ENCODE measurements at places on chromosomes 1 and 21.

DNA sequence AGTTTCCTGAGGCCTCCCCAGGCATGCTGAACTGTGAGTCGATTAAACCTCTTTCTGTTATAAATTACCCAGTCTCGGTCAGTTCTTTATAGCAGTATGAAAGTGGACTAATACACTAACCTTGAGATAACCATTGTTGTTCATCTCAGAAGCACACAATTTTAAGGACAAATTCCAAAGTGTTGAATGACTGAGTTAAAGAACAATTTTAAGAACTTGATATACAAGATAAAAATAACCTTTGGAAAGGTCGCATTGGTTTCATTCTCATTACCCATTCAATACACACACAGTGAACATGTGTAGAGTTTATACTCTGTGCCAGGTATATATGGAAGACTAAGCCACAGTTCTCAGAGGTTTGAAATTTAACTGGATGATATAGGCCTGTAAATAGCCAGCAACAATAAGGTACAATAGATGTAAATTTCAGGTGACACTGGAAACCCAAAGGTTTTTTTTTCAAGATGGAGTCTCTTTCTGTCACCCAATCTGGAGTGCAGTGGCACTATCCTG lies 19.1 kb upstream of the SRSF10 start:
- DNase-seq: no peak

- DNase-seq: no peak
Observed at GRCh38 chr1:165434281-165434680, 10.6 kb downstream of the RXRG start.

DNA sequence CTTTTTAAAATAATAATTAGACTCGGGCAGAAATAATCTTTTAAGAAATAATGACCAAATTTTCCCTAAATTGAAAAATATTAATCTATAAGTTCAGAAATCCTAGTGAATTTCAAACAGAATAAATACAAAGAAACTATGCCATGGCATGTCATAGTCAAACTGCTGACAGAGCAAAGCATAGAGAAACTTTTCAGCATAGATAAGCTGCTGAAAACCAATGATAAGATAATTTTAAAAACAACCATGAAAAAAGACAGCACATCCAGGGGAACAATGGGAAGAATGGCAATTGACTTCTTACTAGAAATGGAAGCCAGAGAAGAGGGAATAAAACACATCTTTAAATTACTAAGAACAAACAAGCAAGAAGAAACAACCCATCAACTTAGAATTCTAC lies 19.8 kb downstream of the CD1D start:
- no peak for DNase-seq

GRCh38 chr1:101088431-101088830 lies 62.8 kb upstream of the DPH5 start:
- no peak for DNase-seq

DNA sequence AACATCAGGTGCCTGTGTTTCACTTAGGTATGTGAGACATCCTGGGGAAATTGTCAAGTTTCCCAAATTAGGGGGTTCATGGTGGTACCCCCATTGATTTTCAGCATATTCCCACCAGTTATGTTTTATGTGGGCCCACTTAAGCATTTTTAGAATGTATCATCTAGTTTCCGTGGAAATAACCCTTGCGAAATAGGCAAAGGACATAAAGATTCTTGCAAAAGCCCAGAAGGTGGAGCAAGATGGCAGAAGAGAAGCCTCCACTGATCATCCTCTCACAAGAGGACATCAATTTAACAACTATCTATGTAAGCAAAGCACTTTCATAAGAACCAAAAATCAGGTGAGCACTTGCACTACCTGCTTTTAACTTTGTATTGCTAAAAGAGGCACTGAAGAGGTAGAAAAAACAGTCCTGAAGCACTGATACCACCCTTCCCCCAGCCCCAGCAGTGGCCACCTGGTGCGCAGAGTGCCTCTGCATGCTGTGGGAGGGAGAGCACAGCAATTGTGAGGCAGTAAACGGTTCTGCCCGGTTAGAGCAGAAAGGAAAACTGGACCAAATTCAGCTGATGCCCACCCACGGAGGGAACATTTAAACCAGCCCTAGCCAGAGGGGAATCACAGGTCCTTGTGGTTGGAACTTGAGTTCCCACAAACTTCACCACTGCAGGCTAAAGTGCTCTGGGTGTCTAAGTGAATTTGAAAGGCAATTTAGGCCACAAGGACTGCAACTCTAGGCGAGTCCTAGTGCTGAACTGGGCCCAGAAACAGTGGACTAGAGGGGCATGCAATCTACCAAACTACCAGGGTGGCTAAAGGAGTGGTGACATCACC lies 23.2 kb downstream of the MCOLN2 start:
- no peak for DNase-seq

DNA sequence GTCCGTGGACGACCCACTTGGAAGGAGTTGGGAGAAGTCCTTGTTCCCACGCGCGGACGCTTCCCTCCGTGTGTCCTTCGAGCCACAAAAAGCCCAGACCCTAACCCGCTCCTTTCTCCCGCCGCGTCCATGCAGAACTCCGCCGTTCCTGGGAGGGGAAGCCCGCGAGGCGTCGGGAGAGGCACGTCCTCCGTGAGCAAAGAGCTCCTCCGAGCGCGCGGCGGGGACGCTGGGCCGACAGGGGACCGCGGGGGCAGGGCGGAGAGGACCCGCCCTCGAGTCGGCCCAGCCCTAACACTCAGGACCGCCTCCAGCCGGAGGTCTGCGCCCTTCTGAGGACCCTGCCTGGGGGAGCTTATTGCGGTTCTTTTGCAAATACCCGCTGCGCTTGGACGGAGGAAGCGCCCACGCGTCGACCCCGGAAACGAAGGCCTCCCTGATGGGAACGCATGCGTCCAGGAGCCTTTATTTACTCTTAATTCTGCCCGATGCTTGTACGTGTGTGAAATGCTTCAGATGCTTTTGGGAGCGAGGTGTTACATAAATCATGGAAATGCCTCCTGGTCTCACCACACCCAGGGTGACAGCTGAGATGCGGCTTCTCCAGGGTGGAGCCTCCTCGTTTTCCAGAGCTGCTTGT lies 32.4 kb downstream of the PRMT2 start:
- DNase-seq: no peak

- DNase-seq: no peak
Observed at GRCh38 chr1:20087668-20088067, 17.7 kb downstream of the PLA2G5 start.

DNA sequence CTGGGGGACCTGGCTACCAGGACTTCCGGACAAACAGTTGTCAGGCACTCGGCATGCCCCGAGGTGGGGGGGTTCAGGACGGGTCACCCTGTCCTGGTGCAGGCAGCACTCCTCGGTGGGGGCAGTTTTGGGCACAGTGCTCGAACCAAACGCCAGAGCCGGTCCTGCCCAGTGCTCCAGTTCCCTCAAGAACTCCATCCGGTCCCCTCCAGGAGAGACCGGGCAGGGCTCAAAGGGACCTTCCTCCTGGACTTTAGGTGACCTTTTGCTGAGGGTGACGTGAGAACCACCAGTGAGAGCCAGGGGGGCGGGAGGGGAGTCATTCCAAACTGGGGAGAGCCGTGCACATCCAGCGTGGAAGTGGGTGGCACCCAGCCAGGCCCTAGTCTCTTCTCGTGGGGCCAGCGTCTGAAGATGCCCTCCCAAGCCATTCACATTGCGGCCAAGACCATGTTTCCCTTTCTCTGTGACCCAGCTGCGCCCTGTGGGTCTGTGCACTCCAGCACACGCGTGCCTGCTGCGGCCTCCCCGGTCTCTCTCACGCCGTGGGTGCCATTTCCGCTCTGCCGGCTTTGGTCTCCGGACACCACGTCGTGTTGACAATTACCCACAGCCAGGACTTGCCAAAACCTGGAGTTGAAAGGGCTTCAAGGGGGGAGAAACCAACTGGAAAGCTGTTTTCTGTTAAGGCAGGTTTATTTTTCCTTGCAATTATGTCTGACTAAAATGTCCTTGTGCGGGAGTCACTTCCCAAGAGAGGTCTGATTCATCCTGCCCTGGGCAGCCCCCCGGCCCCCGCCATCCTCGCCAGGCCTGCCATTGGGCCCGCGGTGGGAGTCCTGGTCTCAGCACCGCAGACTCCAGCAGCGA lies 178.8 kb upstream of the ARHGEF16 start:
- no peak for DNase-seq

- no peak for DNase-seq
Observed at GRCh38 chr1:74712881-74713280, 20.0 kb downstream of the CRYZ start.

DNA sequence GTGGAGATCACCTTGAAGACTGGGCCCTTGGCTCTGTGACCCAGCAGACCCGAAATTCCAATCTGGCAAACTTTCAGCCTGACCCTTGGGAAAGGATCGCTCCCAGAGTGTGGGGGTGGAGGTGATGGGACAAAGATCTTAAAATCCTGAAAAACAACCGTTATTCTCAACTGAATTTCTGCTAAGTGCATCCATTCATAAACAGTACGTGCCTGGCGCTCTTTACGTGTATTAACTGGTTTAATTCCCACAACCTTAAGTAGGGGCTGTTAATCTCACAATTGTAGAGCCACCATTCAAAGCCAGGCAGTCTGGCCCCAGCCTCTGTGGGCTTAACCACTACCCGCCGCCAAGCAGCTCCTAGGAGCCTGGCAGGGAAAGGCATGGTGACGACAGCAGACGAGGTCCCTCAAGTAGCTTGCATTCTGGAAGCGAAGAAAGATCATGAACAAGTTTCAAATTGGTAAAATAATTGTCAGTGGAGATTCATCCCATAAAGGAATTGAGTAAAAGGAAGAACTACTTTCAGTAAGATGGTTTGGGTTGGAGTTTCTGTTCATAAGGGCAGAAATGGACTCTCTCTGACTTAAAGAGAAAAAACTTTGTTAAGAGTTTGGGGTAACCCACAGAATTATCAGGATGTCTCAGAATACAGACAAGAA lies 11.4 kb upstream of the RGS16 start:
- no peak for DNase-seq

DNA sequence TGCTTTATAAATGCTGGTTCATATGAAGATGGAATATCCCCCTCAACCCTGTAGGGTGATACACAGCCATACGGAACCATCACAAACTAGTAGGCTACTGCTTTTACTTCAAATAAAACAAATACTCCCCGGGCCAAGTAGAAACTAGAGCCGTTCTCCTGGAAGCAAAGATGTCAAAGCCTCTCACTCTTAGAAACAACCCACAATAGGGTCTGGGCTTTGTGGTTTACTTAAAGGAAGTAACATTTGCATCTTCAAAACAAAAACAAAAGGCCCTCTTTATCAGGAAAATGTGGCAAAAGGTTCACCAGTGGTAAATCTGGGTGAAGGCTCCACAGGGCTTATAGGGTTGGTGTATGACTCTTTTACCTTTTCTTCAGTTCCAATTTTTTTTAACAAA lies 49.8 kb downstream of the HLCS start:
- DNase-seq: no peak

GRCh38 chr1:97778718-97779117 lies 142.1 kb downstream of the DPYD start:
- DNase-seq: no peak

GRCh38 chr1:221708076-221708571 lies 33.8 kb downstream of the DUSP10 start:
- peak; percentile 27 for DNase-seq

- DNase-seq: no peak
Observed at GRCh38 chr1:93047618-93048017, 31.5 kb upstream of the MTF2 start.

GRCh38 chr1:94068096-94068998 lies 52.6 kb downstream of the ABCA4 start:
- no peak for DNase-seq

- no peak for DNase-seq
Observed at GRCh38 chr21:28069450-28069923, 923.2 kb downstream of the LTN1 start.

GRCh38 chr1:110003747-110004428 lies 19.3 kb downstream of the AHCYL1 start:
- no peak for DNase-seq

DNA sequence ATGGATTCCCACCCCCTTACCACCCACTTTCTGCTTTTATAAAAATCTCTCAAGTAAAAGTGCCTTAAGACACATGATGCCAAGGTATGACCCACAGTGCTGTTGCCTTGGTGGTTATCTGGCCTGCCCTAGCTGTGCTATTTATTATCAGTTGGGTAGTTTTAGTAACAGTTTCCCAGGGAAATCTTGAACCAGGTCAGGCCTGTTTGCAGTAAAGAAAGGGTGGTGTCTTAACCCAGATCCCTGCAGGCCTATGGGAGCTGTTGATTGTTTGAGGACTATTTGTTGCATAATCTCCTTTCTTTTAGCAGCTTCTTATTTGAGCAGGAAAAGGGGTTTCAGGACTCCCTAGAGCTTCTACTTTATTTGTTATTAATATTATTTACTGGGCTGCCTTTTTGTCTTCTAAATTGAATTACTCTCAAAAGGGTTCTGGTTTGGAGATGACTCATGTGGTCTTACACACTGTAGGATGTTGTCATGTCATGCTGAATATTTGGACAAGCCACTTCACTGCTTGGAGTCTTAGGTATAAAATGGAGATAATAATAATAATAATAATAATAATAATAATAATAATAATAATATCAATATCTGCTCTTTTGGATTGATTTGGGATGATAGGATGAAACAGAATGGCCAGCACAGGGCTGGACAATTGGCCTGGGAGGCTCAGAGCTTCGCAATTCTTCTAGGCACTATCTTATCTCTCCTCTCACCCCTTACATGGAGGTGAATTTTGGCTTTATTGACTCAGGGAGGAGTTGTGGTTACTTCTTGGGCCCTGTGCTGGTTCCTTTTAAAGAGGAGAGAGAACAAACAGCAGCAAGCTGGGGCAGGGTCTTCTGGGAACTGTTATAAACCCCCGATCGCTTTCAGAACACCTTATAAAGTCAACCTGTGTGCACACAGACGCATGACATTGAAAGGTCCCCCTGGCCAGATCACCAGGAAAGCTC lies 252.1 kb downstream of the PRDM2 start:
- DNase-seq: no peak

- DNase-seq: peak; percentile 45
Observed at GRCh38 chr1:208243967-208244916, at the start of gene PLXNA2. Gene PLXNA2, minus strand, starts transcription at chr1:208244384. Its CDS starts 26,462 bp downstream, at chr1:208217922.

DNA sequence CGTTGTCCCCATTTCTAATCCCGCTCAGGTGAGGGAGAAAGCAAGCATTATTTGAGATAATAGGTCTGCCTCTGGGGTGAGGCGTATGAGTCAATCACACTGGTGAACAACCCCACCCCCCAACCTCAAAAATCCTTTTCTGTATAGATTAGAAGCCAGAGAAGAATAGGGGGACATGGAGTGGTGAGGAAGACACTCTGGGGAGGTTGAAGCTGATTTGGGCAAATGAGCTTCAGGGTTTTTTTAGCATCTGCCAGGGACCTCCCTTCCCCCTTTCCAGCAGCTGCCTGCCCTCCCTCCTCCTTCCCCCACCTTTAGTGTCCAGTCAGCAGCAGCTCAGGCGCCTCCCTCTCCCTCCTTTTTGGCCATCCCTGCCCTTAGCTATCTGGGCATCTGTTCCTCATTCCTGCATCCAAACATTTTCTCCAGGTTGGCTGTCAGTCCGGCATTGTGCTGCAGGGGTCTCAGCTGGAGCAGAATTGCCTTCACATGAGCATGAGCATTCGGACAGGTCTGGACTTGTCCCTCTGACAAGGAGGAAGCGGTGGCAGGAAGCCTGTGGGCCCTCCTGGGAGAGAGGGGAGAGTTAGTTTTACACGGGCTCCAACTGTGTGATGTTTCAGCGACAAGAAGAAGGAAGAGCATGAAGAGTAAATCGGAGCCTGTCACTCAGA lies 30.8 kb upstream of the PTGFRN start:
- DNase-seq: no peak
